ENCODE measurements at places on chromosomes 5 and 9.

- DNase-seq: no peak
These were observed 39.4 kb downstream of the UBE2QL1 start for GRCh38 chr5:6488021-6488420.

DNA sequence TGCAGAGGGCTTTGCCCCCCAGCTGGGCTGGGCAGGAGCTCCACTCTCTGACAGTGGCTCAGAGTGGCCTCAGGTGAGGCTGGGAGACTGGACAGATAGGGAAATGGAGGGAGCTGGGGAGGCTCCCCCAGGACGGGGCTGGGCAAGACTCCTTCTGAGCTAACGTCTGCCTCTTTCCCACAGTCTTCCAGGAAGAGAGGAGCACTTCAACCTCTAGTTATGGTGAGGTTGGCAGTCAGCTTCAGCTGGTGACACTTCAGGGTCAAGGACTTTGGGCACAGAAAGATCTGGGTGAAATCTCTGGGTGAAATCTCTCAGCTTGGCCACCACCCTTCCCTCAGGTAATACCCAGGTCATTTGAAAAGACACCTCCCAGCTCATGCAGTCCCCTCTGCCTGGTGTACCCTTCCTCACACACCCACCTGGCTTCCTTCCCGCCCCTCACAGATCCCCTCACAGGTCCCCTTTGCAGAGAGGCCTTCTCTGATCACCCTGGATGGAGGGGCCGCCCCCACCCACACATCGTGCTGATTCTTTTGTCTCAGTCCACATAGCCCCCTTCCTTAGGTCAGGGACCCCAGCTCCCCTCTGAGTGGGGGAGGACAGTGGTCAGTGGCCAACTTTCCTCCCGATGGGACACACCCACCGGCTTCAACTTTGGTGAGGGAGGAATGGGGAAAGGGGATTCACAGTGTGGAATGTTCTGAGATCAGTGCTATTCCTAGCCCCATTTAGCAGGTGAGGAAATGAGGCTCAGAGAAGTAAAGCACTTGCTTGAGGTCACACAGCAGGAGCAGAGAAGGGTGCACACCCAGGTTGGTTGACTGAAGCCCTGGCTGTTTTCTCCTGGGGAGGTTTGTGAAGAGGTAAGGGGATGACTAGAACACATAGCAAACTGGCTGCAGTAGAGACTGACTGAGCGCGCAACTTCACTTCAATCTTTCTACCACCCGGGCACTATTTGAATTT lies 15.8 kb upstream of the NEURL1B start:
- no peak for DNase-seq

DNA sequence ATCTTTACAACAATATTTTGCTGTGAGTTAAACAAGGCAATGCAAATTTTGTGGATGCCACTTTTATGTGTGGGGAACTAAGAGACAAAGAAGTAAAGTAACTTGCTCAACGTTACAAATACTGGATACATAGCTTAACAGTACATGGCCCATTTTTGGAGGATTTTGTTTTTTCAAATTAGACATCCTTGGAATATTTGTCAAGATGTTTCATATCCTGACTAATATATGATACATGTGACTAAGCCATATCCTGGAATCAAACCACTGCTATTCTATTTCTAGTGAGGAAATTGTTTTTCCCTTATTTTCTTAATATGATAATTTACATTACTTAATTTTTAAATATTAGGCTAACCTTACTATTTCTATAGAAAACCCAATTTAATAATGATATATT lies 529.8 kb downstream of the DMRTA1 start:
- no peak for DNase-seq

DNA sequence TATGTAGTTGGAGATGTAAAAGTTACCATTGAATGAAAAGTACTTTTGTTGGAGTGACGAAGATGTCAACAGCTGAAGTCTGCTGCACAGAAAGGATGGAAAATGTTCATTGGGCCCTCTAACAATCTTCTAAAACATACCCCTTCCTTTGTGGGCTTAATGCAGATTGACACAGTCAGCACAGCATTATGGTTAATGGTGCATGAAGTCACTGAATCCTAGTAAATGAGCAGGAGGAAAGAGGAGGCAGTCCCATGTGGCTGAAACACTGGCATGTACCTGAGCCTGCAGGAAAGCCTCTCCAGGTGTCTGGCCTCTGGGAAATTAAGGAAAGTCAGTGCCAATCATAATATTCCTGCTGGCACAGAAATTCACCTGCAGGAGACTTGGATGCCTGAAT lies 153.8 kb downstream of the ARL15 start:
- DNase-seq: no peak

DNA sequence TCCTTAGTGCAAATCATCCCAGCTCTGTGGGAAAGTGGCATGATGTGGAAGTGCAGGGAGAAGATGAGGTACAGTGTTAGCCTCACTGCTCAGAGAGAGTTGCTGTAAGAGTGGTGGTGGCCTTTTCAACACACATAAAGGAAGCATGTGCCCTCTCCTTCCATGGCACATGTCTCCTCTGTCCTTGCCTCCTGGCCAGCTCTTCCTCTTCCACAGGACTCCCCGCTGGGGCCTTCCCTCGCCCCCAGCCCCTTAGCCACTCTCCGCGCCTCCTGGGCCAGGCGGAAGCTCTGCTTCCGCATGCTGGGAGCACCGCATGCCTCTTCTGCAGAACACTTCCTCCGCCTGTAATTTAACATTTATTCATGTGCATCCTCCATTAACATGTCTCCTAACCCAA lies 4.8 kb upstream of the KCNMB1 start:
- no peak for DNase-seq

- no peak for DNase-seq
These were observed 354.4 kb downstream of the DIRAS2 start for GRCh38 chr9:90288275-90288639.

DNA sequence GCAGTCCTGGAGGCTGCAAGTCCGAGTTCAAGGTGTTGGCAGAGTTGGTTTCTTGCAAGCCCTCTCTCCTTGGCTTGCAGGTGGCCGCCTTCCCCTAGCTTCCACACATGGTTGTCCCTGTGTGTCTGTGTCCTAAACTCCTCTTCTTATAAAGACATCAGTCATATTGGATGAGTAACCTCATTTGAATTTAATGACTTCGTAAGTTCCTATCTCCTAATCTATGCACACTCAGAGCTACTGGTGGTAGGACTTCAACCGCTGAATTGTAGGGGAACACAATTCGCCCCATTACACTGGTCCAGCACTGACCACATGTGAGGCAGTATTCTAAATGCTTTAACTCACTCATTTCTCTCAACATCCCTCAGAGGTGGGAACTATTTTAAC lies 25.9 kb upstream of the ADAMTS2 start:
- DNase-seq: no peak

DNA sequence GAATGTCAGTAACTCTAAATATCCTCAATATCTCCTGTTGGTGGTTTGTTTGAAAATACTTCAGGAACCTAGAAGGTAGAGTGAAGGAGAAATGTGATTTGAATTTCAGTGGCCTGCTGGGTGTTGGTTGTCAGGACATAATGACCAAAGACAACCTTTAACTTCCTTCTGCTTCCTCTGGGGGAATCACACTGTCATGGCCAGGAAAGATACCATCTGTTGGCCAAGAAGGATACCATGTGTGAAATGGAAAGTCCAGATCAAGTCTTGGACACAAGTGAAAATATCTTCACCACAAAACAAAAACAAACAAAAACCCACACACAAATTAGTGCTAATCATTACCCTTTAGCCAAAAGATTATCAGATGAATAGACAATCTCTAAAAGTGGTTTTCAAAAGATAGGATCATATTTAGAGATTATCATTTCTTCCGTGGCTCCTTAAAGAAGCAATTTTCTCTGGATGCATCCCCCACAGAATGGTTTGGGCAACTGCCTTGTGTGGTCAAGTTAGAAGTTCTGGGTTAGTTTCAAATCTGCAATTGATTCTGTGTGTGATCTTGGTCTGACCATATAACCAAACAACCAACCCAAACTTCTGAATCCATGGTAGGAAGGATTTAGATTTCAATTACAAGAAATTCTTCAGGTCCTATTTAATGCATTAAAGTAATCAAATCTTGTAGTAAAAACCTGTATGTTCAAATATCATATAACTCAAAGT lies 1.6 kb downstream of the C1QTNF3 start:
- DNase-seq: no peak

DNA sequence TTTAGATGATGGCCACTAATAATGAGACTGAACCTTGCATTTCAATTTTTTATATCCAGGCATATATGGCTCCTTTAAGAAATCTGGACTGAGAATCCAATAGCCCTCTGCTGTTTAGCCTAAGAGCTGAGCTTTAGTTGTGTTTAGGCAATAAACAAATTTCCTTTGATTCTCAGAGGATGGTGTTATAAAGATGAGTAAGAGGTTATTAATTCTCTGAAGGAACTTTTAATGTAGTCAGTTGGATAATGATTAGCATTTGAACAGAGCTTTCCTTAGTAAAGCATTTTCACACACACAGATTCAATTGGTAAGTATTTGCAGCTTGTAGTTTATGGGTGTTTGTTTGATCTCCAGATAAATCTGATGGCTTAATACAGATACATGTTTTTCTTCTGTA lies 149.6 kb downstream of the PRR16 start:
- DNase-seq: no peak

DNA sequence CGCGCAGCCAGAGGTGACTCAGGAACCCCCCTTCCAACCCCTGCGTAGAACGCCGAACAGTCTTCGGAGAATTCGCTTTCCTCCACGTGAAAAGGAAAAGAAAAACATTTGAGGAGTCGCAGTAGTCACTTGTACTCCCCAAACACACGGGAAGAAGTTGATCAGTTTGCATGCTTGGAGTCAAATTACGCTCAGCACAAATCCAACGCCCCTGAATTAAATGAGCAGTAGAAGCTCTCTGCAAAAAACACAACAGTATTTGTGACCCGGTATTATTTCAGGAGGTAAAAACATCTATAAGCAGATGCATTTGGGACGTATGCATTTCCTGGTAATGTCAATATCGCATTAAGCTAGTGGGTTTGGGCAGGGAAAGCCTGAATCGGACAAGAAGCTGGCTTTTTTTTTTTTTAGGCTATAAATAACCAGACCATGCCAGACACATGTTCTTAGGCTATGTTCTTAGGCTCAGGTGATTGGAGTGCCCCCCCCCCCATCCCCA lies 854 bp upstream of the ARL15 start:
- DNase-seq: no peak

GRCh38 chr5:2260211-2261003 lies 377.7 kb upstream of the IRX4 start:
- no peak for DNase-seq

- no peak for DNase-seq
These were observed 117.5 kb upstream of the CLINT1 start for GRCh38 chr5:157976429-157976828.

GRCh38 chr9:130789747-130790672 lies 45.0 kb upstream of the ABL1 start:
- DNase-seq: no peak

DNA sequence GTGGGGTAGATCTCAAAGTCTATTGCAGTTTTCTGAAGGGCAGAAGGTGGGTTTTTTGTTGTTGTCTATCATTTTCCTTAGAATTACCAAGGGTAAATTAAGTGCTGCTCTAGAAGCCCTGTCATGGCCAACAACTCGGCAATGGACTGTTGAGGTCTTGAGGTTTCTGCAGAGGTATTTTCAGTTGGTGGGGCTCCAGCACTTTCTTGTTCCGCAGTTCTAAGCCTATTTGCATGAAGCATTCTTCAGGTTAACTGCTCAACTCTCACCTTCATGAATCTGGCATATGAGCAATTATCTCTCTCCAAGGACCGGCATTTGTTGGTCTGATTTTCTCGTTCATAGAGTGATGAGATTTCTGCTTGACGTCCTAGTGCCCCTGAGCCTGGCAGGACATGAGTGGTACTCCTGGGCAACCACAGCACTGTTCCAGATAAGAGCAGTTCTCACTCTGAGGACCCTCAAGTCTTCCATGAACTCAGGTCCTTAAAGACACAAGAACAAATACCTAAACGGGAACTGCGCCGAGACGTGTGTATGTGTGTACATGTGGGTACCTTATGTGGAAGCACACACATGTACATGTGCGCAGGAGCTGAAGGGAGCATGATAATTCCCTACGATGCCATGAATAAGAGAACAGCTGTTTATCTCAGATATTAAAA lies 544.5 kb downstream of the CSNK1G3 start:
- no peak for DNase-seq

DNA sequence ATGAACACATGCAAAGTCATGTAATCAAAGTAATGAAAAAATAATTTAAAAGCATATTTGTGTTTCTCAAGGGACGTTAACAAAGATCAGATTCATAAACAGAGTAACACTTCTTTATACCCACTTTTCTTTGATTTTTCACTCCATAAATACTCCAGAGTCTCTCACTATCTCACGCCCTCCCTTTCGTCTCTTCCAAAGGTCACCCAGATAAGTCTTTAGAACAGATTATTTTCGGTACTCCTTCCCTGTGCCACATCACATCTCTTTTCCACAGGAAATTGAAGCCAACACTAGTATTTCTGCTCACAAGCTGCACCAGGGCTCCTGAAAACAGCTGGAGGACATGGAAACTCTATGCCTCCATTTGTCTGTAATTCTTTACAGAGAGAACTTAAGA lies 15.4 kb upstream of the ALDOB start:
- no peak for DNase-seq

DNA sequence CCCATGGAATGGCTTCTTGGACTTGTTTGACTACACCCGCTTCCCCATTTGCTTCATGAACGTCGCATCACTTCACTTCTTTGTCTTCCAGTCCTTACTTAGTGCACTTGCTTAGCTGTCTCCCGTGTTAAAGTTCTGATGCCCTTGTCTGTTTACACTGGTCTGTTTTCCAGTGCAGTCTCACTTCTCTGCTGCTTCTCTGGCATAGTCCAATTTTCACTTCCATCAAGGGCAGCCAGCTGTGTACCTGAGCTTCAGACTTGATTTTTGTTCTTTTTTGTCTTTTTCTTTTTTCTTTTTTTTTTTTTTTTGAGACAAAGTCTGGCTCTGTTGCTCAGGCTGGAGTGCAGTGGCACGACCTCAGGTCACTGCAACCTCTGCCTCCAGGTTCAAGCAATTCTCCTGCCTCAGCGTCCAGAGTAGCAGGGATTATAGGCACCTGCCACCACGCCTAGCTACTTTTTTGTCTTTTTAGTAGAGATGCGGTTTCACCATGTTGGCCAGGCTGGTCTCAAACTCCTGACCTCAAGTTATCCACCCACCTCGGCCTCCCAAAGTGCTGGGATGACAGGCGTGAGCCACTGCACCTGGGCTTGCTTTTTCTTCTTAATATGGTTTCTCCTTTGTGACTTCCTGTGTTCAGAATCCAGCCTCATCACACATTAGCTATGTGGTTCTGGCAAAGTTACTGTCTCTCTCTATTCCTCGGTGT lies 75.4 kb downstream of the LRRC70 start:
- DNase-seq: no peak
